Central memory CD8-positive, alpha-beta T cell (primary cell): ENCODE measurements at places on chromosomes 3 and 15.

DNA sequence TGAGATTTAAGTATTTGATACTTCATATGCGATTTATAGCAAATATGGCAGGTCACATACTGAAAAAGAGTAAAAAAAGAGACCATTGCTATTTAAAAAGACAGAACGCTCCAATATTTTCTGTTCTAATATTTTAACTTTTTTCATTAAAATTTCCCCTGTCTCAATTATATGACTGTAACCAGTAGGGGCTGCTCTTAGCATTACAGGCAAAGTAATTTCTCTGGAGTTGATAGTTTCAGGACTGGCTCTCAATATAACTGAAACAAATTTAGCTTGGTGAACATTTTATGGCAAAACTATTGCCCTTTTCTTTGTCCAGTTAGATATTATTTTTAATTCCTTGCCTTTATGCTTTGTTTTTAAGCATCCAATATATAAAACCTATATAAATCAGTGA is 286.3 kb upstream of the ROBO2 start:
- DNase-seq = no peak

DNA sequence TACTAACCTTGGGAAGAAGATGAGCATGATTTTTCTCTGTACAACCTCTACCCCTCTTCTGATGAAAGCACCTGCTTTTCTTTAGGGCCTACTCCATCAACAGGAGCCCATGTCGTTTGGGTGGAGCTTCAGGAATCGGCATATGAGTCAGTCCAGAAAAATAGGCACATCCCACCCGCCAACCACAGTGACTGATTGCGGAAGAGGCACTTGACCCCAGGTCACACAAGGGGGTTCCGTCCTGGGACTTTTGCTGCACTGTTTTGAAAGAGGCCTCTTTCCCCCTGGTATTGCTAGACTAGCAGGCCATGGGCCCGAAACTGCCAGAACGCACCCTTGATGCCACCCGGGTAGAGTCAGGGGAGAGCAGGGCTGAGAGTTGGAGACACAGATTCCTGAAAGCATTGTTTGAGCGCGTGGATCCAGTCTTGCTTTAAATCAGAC is 19.3 kb upstream of the NRROS start:
- no peak for DNase-seq

DNA sequence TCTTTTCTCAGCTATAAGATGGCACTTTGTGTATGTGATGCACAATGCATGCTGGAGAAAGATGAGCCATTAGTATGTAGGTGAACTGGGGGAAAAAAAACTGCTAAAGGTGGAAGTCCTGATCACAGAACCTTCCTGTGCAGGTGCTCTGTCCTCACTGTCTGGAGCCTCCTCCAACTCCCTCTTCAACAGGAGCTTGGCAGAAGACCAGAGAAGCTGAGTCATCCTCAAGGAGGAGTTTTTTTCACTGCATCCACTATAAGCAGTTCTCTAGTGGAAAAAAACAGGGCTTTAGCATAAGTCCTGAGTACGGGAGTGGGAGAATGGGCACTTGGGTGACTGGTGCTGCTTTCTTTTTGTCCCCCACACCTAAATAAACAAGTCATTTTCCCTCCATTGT is 168.4 kb upstream of the CADPS start:
- DNase-seq = no peak

DNA sequence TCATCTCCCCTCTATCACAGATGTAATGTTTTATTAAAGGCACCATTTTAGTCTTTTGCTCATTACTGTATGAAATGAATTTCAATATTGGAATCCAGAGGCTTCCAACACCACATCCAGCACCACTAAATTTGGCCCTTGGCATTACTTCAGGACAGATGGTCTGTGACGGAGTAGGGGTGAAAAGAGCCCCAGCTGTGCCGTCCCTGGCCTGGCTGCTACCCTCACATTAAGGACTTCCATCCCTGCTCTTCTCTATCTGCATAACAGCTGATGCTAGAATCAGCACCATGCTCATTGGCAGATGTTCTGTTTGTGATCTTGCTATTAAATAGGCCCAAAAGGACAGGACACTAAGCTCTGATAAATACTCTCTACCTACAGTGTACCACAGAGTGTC is 152.9 kb downstream of the IL1RAP start:
- no peak for DNase-seq

GRCh38 chr3:13937131-13937530 is 57.3 kb upstream of the WNT7A start:
- no peak for DNase-seq

GRCh38 chr3:47365213-47366153 is 15.3 kb upstream of the PTPN23 start:
- DNase-seq = no peak

GRCh38 chr3:153881201-153881600 is 240.0 kb upstream of the ARHGEF26 start:
- DNase-seq = no peak

- no peak for DNase-seq
These were observed 150.7 kb upstream of the MEF2A start for GRCh38 chr15:99414755-99415731.

- peak; percentile 68 for DNase-seq
These were observed 13.0 kb downstream of the TGM5 start for GRCh38 chr15:43253431-43254403.

DNA sequence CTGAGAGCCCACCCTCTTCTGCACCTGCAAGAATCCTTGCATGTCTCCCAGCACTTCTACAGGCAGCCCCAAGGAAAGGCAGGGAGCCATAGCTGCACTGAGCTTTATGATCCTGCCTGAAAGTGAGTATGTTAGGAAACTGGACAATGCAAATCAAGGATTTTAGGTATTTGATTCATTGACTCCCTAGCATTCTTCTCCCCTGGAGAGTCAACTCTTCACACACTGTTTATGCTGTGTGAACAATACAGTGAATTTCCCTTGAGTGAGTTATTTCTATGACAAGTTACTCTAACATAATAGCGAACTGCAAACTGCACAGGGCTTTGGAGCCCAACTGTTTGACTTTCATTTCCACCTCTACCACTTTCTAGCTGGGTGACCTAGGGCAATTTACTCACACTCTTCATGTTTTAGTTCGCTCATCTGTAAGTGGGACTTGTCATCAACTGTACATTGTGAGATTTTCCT is 96.0 kb upstream of the PHLDB2 start:
- no peak for DNase-seq

DNA sequence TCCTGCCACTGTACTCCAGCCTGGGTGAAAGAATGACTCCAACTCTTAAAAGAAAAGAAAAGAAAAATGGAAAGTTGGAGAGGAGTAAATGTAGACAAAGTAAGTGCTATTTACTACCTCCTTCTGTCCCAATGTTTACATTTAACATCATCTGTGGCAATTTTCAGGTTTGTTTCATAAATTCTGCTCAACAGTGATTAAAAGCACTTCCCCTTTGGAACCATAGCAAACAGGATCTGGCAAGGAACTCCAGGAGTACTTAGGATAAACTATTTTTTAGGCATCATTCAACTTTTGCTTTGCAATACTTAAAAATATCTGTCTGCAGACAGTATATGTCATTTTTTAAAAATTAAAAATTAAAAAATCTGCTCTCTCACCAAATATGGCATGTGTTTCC is 5.5 kb upstream of the CX3CR1 start:
- DNase-seq = no peak

DNA sequence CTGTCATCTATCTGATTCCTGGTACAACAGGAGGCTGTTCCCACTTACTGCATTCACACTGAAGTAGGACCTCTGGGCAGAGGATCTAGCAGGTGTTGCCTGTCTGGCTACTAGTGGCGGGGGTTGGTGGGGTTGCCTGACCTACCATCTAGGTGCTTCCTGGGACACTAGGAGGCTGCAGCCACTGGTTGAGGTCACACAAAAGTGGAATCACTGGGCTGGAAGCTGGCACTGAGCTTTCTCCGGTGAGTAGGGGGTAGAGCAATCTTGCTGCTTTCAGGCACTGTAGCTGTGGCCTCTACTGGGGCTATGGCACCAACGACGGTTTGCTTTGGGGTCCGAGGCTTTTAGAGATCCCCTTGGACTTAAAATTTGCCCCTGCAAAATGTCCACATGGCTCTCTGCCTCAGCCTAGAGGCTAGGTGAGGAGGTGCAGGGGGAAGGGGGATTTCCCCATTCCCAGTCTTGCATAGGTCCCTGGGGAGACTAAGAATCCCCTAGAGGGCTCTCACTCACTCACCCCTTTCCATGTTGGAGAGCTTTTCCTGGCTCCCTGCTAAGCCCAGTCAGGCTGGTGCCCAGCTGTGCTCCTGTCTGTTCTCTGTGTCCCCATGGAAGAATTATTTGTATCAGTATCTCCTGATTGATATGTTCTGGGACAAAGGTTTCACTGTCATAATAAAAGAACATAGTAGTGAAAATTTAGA is 397.7 kb upstream of the EPHA6 start:
- DNase-seq = no peak

- DNase-seq = no peak
These were observed 29.5 kb downstream of the KLHL24 start for GRCh38 chr3:183664913-183665381.

GRCh38 chr3:143314251-143315093 is 194.9 kb downstream of the CHST2 start:
- DNase-seq = no peak

DNA sequence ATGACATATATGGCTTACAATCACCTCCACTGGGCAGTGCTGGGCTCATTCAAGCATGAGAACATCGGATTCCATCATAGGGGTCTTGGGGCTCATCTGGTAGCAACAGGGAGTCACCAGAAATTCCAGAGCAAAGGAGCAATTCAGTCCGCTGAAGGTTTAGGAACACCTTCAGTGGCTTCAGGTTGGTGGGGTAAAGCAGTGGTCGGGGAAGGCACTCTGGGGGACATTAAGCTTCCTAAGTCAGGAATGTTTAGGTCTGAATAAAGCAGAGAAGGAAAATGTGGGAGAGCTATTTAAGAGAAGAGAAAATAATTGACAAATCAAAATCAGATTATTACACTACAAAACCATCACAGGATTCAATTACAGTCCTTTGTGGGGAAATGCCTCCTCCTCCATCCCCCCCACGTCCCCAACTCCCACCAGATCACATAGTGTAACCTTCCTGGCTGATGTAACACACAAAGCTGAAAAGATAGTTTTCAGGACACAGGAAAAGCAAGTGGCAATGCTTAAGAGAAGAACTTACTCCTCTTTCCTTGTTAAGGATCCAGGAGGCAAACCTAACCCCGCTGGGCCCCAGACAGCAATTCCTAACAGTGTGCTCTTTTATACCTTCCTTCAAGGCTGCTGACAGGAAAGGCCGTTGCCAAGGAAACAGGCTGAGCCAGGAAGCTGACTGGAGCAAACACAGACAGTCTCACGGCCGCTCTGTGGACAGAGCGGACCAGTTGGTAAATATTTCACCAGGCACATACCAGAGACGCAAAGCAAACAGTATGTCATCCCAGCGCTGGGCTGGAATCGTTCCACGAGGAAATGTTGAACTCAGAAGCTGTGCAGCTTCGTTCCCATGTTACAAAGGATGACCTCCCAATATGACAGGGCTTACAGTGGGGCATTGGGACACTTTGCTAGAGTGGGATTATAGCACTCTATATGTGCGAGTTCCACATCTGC is 57.5 kb upstream of the LMCD1 start:
- DNase-seq = no peak

DNA sequence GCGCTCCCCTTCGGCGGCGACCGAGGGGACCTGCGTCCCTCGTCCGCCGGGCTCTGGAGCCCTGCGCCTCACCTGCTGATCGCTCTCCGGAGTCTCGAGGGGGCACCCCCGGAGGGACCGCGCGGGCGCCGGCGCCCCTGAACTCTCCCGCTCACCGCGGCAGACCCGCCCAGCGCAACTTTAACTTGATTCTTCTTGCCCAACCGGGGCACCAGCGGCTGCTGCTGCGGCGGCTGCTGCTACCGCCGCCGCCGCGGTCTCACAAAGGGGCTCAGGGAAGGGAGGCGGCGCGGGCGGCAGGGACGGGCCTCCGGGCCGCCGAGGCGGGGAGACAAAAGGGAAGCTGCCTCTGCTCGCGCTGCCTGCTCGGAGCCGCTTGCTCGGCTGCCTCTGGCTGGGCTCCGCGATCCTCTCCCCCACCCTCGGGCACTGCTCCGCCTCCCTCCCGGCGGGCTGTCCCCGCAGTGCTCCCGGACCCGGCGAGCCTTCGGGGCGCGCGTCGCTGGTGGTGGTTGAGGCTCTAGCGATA is at the start of gene PPM1L:
PPM1L (plus strand) TSS at position 456 of the 529 bp plus-strand sequence.
- DNase-seq = peak; percentile 47

- no peak for DNase-seq
These were observed 435 bp downstream of the ALDH1L1 start for GRCh38 chr3:126179825-126180476.

GRCh38 chr3:122609798-122610559 is 32.5 kb downstream of the PARP15 start:
- DNase-seq = no peak

DNA sequence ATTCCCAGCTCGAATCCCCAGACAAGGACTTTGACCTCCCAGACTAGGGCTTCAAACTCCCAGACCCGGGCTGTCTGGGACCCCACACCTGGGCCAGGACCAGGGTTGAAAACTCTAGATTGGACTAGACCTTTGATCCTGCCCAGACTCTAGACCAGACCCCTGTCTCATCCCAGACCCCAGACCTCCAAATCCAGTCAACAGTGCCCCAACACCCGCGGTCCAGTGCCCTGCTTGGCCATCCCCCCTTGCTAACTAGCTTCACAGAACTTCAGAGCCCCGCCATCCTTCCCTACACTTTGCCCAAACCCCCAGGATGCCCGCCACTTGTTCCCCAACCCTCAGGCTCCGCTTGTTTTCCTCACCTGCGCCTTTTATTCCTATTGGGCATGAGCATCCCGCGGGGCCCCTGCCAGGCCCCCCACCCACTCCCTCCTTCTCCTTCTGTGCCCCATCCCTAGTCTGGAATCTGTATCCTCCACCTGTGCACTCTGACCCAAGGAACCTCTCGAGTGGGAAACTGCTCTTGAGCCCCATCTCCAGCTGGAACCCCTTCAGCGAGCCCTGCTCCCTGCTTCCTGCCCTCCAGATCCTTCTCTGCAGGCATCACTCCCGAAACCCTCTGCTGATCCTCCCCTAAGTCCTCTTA is 604 bp downstream of the GNAI2 start:
- no peak for DNase-seq

DNA sequence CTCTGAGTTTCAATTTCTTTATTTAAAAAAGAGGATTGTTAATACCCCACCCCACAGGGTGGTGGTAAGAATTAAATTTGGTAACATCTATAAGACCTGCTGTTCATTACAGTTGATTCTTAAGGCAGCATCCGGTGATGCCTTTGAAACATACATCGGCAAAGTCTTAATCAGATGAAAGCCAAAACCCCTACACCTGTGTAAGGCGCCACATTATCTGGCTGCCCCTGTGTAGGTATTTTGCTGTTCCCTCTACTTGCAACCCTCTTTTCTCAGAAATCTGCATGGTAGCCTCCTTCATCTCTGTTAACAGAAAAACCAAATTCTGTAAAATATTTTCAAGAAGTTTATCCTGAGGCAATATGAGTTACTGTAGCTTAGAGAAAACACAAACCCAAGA is 90.0 kb downstream of the ST6GAL1 start:
- no peak for DNase-seq
